PC-3 (cell line): ENCODE measurements at places on chromosomes 1 and 21. TPM values are rescaled to one million over a fixed set of nuclear protein-coding genes. Genes with fewer than 3 reads are reported as not detected.

Gene C1orf56
- total RNA-seq = 2.8 and 3.8 TPM in 2 replicates

Gene NBPF4
- total RNA-seq = 0.07 TPM in 1 of 2 replicates, not detected in the other

Gene EFNA4
- 36.7 and 37.4 TPM in 2 replicates for total RNA-seq

Gene MX2
- total RNA-seq = 0.15 and 0.46 TPM in 2 replicates

Gene PADI2
- total RNA-seq = 2.4 and 3.2 TPM in 2 replicates

Gene SPRR5
- total RNA-seq = not detected in 2 replicates

Gene FCGR3A
- not detected in 2 replicates for total RNA-seq

Gene CFHR1
- total RNA-seq = not detected in 2 replicates

Gene DUSP12
- total RNA-seq = 82.2 and 97.6 TPM in 2 replicates

Gene PPP1R8
- total RNA-seq = 65.7 and 85.0 TPM in 2 replicates

Gene OR10Z1
- total RNA-seq = not detected in 2 replicates

Gene S100A8
- total RNA-seq = 0.29 TPM in 1 of 2 replicates, not detected in the other

Gene CLIC6
- not detected in 2 replicates for total RNA-seq

Gene ALPL
- 0.73 and 0.86 TPM in 2 replicates for total RNA-seq

Gene SGIP1
- total RNA-seq = not detected in 2 replicates

Gene DPH5
- 24.9 and 32.8 TPM in 2 replicates for total RNA-seq

Gene NUDT4B
- total RNA-seq = 18.0 and 29.9 TPM in 2 replicates

Gene MYBPH
- total RNA-seq = not detected in 2 replicates
